T-cell (primary cell): ENCODE measurements at places on chromosomes 3 and 15. TPM values are rescaled to one million over a fixed set of nuclear protein-coding genes. Genes with fewer than 3 reads are reported as not detected.

DNA sequence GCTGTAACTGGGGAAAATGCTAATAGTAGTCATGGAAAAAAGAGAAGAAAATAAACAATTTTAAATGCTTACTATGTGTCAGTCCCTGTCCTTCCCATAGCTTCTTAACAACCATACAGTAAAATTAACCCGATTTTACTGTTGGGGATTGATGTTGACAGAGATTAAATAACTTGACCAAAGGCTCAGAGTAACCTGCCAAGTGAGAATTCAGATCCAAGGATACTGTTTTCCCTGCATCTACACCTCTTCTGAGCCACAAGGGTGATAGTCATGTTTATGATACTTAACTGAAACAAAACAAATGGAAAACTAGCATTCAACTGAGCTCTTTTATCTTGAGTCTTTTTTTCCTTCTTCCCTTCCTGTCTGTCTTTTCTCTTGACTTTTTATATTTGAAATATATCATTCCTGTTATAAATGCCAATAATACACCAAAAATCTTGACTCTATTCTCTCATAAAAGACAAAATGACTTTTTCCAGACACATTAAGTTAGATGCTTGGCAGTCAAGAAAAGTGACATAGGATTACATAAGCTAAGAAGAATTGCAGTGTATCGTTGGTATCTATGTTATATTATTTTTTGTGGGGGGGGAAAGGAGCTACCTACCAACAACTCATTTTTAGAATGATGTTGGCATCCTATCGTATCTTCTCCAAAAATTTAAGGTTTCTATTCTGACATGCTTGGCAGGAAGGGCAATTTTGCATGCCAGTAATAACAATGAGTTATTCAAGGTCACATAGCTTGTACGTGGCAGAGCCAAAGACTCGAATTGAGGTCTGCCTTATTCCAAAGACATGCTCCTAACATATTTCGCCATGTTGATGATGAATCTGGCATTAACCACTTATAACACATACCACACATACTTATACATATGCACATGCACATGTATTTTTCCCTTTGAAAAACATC lies 306.6 kb upstream of the KCNH8 start:
- no peaks in the 10 kb centered on the region for H3K36me3 ChIP-seq
- H3K4me1 ChIP-seq, result peaks cover 32% of the 10 kb centered on the region
- H3K27ac ChIP-seq, result no peak overlapping the region
- no peak for DNase-seq
- H3K4me3 ChIP-seq, result no peak overlapping the region

DNA sequence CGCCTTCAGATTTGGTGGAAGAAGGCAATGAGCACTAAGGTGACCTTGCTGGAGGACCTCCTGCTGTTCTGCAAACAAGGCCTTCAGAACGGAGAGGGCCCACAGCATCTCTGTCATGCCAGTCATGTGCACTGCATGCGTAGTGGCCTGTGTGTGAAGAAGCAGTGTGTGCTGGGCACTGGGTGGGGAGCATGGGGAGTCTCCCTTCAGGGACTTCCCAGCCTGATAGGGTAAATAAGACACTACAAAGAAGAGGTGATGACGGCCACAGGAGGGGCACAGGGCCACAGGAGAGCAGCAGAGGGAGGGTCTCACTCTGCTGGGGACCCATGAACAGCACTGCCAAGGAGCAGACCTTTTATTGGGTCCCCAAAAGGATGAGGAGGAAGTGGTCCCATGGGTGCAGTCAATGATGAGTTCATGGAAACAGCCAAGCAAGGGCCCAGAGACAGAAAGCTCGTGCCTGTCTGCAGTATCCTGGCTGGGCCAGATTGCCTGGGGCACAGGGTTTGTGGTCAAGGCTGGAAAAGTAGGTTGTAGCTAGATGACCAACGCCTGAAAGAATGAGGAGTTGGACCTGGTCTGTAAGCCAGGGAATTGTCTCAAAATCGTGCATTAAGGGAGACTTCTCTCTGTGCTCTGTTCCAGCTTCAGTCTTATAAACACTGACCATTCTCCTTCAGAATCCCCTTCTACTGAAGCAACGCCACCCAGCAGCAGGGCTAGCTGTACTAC lies 67.8 kb upstream of the SEC61A1 start:
- H3K27ac ChIP-seq, result no peak overlapping the region
- no peak for DNase-seq

- H3K27me3 ChIP-seq, result peaks cover 6% of the 10 kb centered on the region
- H3K4me1 ChIP-seq, result no peaks in the 10 kb centered on the region
- no peak overlapping the region for H3K4me3 ChIP-seq
- H3K27ac ChIP-seq, result no peak overlapping the region
- H3K36me3 ChIP-seq, result no peaks in the 10 kb centered on the region
- no peak for DNase-seq
Measured at GRCh38 chr3:193826159-193826795, 233.3 kb downstream of the OPA1 start.

- no peak for DNase-seq
- no peaks in the 10 kb centered on the region for H3K36me3 ChIP-seq
- H3K27ac ChIP-seq, result no peak overlapping the region
- H3K4me3 ChIP-seq, result no peak overlapping the region
- no peaks in the 10 kb centered on the region for H3K4me1 ChIP-seq
Measured at GRCh38 chr15:87349181-87349580, 907.4 kb downstream of the NTRK3 start.

- no peaks in the 10 kb centered on the region for H3K27me3 ChIP-seq
- H3K36me3 ChIP-seq, result no peaks in the 10 kb centered on the region
- peak overlapping the region; percentile 79 for H3K27ac ChIP-seq
Measured at GRCh38 chr3:108602249-108602934, 12.9 kb downstream of the DZIP3 start.

GRCh38 chr3:113228498-113229286 lies 17.3 kb downstream of the BOC start:
- no peak overlapping the region for H3K4me3 ChIP-seq
- no peak overlapping the region for H3K27ac ChIP-seq
- H3K4me1 ChIP-seq, result peaks cover 6% of the 10 kb centered on the region
- no peaks in the 10 kb centered on the region for H3K27me3 ChIP-seq

DNA sequence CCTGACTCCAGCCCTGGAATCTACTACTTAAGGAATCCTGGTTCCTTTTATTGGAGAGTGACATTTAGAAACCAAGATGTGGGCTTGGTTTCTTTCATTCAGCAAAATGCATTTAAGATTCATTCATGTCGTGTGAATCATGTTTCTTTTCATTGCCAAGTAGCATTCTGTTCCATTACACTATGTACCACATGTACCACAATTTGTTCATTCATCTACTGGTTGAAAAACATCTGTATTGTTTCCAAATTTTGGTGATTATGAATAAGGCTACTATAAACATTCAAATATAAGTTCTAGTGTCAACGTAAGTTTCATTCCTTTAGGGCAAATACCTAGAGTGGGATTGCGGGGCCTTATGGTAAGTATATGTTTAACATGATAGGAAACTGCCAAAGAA lies 264.2 kb downstream of the VPS13C start:
- H3K4me1 ChIP-seq, result no peaks in the 10 kb centered on the region
- no peaks in the 10 kb centered on the region for H3K36me3 ChIP-seq
- no peaks in the 10 kb centered on the region for H3K27me3 ChIP-seq
- no peak for DNase-seq
- no peak overlapping the region for H3K4me3 ChIP-seq
- no peak overlapping the region for H3K27ac ChIP-seq

- H3K27me3 ChIP-seq, result no peaks in the 10 kb centered on the region
- no peak overlapping the region for H3K4me3 ChIP-seq
- H3K27ac ChIP-seq, result no peak overlapping the region
- no peak for DNase-seq
Measured at GRCh38 chr15:38076786-38077185, 142.3 kb downstream of the TMCO5A start.

GRCh38 chr3:71061581-71061980 lies 521.9 kb downstream of the FOXP1 start:
- peaks cover 23% of the 10 kb centered on the region for H3K4me1 ChIP-seq
- no peaks in the 10 kb centered on the region for H3K36me3 ChIP-seq
- H3K27ac ChIP-seq, result peak overlapping the region; percentile 91
- no peak for DNase-seq
- H3K4me3 ChIP-seq, result no peak overlapping the region
- H3K27me3 ChIP-seq, result no peaks in the 10 kb centered on the region

GRCh38 chr15:90497912-90498311 lies 31.8 kb upstream of the CRTC3 start:
- DNase-seq, result no peak
- no peak overlapping the region for H3K27ac ChIP-seq
- H3K4me3 ChIP-seq, result no peak overlapping the region

DNA sequence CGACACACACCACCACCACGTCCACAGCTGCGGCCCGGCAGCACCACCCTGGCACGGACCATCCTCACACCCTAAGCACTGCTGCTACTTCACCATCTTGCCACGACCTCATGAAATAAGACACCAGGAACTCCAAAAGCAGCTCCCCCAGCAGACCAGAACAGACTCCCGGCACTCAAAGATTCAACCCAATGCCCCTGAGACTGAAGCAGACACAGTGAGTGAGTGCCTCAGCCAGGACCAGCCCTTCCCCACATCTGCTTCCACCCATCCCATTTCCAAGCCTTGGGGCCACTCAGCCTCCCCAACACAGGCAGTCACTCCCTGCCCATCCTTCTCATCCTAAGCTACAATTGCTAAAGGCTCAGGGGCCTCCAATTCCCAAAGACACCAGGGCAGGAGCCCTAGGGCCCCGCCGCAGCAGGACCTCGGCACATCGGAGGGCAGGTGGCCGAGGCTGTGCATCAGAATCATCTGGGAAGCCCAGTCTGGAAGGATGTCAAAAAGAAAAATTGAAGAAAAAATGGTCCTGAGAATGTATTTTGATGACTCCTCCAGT lies 18.4 kb upstream of the OCA2 start:
- no peak overlapping the region for H3K27ac ChIP-seq
- H3K27me3 ChIP-seq, result no peaks in the 10 kb centered on the region
- no peak overlapping the region for H3K4me3 ChIP-seq

- H3K4me1 ChIP-seq, result no peaks in the 10 kb centered on the region
- DNase-seq, result no peak
- peaks cover 9% of the 10 kb centered on the region for H3K27me3 ChIP-seq
- H3K4me3 ChIP-seq, result no peak overlapping the region
Measured at GRCh38 chr3:8197384-8197783, 304.2 kb upstream of the LMCD1 start.

GRCh38 chr3:126917232-126917804 lies 65.6 kb upstream of the PLXNA1 start:
- H3K4me3 ChIP-seq, result no peak overlapping the region
- no peaks in the 10 kb centered on the region for H3K27me3 ChIP-seq
- peaks cover 6% of the 10 kb centered on the region for H3K36me3 ChIP-seq
- H3K4me1 ChIP-seq, result peaks cover 15% of the 10 kb centered on the region
- no peak overlapping the region for H3K27ac ChIP-seq
- no peak for DNase-seq

DNA sequence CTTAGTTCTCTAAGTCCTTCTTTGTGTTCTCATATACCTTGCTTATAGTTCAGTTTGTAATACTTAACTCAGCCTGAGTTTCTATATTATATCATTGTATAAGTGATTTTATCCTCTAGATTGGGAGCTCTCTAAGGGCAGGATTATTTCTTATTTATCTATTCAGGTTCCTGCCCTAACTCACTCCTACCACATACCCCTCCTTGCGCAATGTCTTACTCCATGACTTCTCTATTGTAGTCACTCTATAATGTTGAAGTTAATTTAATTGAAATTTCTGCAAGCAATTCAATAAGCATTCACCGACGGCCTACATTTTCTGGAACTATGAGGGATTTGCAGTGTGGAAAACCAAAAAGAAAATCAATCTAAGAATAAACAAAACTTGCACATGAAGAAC lies 3.6 kb upstream of the OR5K4 start:
- H3K4me3 ChIP-seq, result no peak overlapping the region
- H3K36me3 ChIP-seq, result no peaks in the 10 kb centered on the region
- no peaks in the 10 kb centered on the region for H3K4me1 ChIP-seq
- H3K27ac ChIP-seq, result no peak overlapping the region
- H3K27me3 ChIP-seq, result no peaks in the 10 kb centered on the region
- DNase-seq, result no peak

DNA sequence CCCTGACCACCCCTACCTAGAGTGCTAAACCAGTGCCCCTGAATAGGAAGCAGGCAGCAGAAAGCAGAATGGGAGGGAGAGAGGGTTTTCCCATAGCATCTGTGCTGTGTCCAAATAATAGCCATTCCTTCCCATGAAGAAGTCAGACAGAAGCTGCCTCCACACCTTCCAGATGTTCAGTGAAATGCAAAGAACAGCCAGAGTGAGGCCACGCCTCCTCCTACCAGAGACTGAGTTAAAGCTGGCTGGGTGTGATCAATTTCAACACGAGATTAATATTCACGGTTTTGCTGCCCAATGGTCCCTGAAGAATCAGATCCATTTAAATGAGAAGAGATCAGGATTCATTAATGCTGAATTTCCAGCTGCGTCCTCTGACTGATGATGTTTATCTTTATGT lies 111.8 kb downstream of the SRGAP3 start:
- no peaks in the 10 kb centered on the region for H3K36me3 ChIP-seq
- peaks cover 5% of the 10 kb centered on the region for H3K4me1 ChIP-seq
- H3K4me3 ChIP-seq, result no peak overlapping the region
- peaks cover 13% of the 10 kb centered on the region for H3K27me3 ChIP-seq
- DNase-seq, result no peak
- no peak overlapping the region for H3K27ac ChIP-seq

GRCh38 chr3:155946178-155946577 lies 75.7 kb downstream of the GMPS start:
- H3K4me3 ChIP-seq, result no peak overlapping the region
- H3K36me3 ChIP-seq, result no peaks in the 10 kb centered on the region
- DNase-seq, result no peak
- H3K27me3 ChIP-seq, result no peaks in the 10 kb centered on the region

- no peaks in the 10 kb centered on the region for H3K36me3 ChIP-seq
- H3K4me3 ChIP-seq, result no peak overlapping the region
- H3K27me3 ChIP-seq, result peaks cover 2% of the 10 kb centered on the region
- no peak overlapping the region for H3K27ac ChIP-seq
Measured at GRCh38 chr3:25421747-25422146, 6.3 kb upstream of the RARB start.

DNA sequence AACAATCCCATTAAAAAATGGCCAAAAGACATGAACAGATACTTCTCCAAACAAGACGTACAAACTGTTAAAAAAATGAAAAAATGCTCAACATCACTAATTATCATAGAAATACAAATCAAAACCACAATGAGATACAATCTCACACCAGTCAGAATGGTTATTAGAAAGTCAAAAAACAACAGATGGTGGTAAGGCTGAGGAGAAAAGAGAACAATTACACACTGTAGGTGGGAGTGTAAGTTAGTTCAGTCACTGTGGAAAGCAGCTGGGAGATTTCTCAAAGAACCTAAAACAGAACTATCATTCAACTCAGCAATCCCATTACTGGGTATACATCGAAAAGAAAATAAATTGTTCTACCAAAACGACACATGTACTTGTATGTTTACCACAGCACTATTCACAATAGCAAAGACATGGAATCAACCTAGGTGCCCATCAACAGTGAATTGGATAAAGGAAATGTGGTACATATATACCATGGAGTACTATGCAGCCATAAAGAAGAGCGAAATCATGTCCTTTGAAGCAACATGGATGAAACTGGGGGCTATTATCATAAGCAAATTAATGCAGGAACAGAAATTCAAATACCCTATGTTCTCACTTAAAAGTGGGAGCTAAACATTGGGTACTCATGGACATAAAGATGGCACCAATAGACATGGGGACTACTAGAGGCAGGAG lies 51.5 kb downstream of the MYO1E start:
- no peak overlapping the region for H3K4me3 ChIP-seq
- H3K4me1 ChIP-seq, result no peaks in the 10 kb centered on the region
- H3K27me3 ChIP-seq, result no peaks in the 10 kb centered on the region
- H3K36me3 ChIP-seq, result no peaks in the 10 kb centered on the region
- H3K27ac ChIP-seq, result no peak overlapping the region
- DNase-seq, result no peak

Gene LDHAL6B
- total RNA-seq, result not detected

Gene NUP210
- 117 TPM for total RNA-seq

Gene RARB
- total RNA-seq, result not detected

Gene NDUFB4
- 79.6 TPM for total RNA-seq

Gene ANKRD34C
- not detected for total RNA-seq

Gene HRG
- not detected for total RNA-seq

Gene ZNF80
- total RNA-seq, result 1.1 TPM

Gene RBP2
- not detected for total RNA-seq

Gene IQCH
- total RNA-seq, result 1.3 TPM
